CD4-positive, CD25-positive, alpha-beta regulatory T cell (primary cell): ENCODE measurements at places on chromosomes 13 and 19.

GRCh38 chr19:43723588-43723987 lies 7.7 kb downstream of the IRGC start:
- no peak for DNase-seq

GRCh38 chr13:110661256-110661655 lies 44.7 kb downstream of the CARS2 start:
- DNase-seq: no peak

DNA sequence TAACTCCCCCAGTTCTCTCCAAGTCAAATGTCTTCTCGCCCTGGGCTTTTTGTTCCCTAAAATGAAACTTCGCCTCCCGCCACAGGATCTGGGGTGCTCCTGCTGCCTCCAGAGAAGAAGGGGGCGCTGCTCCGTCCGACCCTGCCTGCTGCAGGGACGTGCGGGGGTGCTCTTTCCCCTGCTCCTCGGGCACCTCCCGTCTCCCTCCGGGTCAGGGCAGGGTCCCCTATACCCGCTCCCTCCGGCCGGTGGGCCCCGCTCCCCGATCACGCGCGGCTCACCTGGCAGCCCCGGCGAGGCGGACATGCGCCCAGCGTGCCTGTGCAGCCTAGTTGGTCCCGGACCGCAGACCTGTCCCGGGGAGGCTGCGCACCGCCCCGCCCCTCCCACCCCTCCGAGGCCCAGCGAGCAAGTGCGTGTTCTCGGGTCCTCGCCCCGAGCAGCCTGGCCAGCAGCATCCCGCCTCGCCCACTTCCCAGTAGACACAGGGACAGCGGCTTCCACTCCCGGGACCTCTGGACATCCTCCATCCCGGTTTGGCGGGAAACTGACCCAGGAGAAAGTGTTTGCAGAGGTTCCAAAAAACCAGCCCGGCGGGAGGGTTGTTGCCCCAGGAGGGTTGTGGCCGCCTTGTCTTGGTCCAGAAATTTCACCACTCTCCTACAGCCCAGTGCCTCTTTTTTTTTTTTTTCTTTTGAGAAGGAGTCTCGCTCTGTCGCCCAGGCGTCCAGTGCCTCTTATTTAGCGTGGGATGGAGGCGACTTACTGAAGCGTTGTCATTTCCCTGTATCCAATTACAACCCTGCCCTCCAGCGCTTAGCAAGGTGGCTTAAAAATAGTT lies at the start of gene OXGR1:
TSS of gene OXGR1 (minus strand) at position 460 of the 841 bp plus-strand sequence. CDS start 6,717 bp downstream, outside the sequence.
- DNase-seq: no peak

DNA sequence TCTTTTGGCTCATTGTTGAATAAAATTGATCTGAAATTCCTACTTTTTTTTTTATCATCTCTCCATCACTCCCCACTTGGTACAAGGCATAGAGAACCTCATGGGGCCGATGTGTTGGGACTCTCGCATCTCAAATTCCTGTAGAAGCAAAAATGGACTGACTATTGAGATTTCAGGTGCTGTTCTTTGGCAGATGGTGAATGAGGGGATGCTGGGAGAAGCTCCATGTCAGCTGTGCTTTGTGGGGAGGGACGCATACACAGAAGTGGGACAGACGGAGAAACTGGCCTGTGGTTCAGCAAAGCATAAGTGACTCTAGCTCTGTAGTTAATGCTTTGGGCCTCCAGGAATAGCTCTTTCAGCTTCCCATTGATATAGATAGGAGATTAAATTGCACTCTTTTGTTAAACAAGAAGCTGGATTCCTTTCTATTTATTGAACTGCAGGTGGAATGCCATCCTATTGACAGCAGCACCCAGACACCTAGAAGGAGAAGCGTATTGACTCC lies 194.5 kb upstream of the RNF113B start:
- no peak for DNase-seq

DNA sequence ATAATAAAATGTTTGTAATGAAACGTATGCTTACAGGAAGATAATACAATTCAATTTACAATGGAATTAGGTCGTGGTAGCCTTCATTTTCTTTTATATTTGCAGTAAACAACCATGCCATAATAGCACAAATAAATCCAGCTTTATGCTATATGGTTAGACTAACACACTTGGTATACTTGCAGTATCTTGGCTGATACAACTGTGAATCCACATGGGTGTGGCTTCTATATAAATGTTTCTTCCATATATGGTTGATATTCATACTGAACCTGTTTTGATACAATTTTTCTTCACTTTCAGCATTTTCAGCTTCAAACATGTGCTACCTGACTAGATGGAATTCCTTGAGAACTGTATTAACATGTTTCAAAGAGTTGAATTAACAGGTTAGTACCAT lies 20.4 kb upstream of the SPRY2 start:
- DNase-seq: no peak

GRCh38 chr19:18784786-18785120 lies 6.4 kb downstream of the COMP start:
- DNase-seq: no peak

DNA sequence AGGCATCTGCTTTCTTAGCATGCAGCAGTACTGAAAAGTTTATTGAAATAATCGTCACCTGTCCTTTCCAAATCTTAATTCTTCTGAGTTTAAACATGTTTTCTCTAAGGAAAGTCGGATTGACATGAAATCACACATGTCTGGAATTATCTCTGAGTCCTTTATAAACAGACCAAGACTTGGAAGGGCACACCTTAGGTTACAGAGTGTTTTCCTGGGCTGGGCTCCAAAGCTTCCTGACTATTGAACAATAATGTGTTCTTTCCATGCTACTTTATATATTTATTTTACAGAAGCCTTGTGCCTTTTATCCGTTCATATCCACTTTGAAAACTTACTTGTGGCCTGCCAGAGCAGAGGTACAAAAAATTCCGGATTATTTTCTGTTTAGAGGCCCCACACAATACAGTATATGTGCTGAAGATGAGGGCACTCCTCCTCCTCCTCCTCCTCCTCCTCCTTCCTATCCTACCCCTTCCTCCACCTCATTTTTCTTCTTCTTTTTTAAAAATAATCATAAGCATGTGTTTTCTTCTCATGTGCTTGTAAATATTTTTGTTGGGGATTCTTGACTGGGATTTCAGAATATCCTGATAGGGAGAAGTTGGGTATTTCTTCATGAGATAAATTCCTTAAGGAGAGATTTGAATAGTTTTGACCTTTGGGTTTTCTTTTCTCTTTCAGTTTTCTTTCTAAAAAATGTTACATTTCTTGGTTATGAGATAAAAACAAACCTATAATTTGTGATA lies 52.3 kb downstream of the LRCH1 start:
- no peak for DNase-seq

DNA sequence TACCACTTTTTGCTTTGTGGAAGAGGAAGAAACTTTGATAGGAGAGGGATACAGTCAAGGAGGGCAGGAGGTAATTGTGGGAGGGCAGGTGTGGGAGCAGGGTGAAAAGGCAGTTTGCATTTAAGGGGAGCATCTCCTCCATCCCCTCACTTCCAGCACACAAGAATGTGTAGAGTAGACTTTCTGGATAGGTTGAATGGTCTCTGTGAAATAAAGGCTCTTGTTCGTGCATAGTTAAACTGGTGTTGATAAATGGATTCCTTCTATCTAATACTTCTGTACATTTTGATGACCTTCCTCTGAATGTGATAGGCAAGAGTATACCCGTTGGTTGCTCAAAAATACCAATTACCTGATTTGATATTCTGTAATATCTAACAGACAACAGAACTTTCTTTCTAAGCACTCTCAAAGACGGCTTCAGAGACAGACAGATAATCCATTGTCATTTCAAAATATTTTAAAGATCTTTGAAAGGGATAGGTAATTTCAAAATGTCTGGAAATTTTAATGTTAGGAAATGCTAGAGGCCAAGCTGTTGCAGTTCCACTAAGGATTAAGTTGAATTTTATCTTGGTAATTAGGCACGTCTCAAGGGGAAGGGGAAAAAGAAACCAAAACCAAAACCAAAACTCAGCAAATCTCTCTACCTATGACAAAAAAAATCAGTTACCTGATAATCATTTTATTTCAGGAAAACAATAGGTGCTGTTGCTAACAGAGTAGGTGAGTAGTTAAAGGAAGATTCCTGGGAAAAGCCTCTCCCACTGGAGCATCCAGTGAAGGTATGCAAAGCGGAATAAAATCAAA lies 302.6 kb downstream of the COG6 start:
- peak; percentile 40 for DNase-seq

DNA sequence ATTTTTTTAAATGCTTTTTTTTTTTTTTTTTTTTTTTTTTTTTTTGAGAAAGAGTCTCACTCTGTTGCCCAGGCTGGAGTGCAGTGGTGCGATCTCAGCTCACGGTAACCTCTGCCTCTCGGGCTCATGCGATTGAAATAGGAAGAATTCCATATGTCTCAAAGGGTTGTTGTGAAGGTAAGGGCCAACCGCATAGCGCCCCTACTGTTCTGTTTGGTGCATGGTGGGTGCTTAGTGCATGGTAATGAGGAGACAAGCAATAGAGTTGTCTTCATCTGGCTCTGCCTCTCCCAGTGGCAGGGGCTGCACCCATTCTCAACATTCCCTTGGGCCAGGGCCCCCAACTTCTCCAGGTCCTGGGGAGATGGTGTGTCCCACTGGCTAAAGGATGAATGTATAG lies 68.7 kb downstream of the RASL11A start:
- DNase-seq: peak; percentile 59

DNA sequence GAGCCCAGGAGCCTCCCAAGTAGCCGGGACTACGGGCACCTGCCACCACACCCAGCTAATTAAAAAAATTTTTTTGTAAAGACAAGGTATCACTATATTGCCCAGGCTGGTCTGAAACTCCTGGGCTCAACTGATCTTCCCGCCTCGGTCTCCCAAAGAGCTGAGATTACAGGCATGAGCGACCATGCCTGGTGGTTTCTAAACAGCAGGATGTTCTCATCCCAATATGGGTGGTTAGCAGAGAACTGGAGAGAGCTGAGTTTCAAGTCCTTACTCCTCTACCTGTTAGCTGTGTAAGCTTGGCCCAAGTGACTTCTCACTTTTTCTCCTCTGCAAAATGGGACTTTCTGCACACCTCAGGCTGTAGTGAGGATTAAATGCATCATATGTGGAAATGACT lies 8.0 kb downstream of the TMEM91 start:
- DNase-seq: no peak

DNA sequence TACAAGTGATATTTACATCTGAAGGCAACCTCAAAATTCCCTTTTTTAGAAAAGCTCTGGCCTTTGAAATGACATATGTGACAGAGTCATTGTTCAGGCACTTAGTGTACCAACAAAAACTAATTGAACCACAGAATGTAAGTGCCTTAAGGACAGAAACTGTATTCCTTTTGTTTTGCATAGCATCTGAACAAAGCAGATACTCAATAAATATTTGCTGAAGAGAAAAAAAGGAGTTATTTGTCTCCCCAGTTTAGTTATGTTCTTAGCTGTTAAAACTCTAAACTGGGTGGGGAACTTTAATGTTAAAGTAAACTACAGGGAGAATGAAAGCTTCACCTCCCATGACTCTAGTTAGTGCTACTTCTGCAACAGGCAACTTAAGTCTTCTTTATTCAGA lies 56.8 kb upstream of the KLF5 start:
- no peak for DNase-seq

GRCh38 chr13:51481656-51482055 lies 28.8 kb upstream of the INTS6 start:
- no peak for DNase-seq

- no peak for DNase-seq
Measured at GRCh38 chr19:49676136-49676783, 811 bp upstream of the PRMT1 start.

- no peak for DNase-seq
Measured at GRCh38 chr19:6260376-6260775, 19.4 kb downstream of the MLLT1 start.

DNA sequence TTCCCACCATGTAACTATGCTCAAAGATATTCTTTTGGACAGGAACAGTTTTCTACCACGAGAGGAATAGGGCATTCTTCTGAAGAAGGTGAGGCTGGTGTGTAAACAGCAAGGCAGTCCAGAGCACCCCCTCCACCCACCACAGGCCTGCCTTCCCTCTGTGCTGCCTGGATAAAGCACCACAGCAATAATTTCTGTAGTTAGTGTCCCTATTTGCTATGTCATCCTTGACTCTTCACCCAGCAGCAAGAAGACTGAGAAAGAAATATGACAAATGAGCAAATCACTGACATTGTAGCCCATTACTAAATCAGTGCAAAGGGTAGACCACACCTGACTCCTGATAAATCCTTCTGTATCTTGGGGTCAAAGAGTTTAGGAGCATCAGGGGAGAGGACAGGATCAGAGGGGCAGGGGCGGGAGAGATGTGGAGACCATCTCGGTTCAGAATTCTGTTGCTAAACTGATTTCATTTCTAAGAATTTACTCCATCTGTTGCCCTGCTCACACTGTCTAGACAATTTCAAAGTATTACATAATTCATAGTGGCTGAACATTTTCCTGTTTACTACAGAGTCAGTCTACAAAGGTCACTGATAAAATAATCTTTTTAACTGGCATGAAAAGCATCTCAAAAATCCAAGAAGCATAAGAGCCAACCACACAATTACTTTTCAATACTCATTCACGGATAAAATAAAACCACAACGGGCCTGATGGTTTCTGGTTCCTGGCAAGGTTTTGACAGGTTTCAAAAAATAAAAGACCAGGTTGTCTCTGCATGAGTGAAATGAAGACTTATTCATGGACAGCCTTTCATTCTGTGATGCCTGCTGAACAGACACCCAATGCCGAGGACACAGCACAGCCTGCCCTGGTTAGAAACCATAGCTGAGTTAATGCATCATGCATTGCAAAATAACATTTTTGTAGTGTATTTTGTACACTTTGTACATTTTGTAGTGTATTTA lies 88.4 kb upstream of the IRS2 start:
- peak; percentile 5 for DNase-seq

DNA sequence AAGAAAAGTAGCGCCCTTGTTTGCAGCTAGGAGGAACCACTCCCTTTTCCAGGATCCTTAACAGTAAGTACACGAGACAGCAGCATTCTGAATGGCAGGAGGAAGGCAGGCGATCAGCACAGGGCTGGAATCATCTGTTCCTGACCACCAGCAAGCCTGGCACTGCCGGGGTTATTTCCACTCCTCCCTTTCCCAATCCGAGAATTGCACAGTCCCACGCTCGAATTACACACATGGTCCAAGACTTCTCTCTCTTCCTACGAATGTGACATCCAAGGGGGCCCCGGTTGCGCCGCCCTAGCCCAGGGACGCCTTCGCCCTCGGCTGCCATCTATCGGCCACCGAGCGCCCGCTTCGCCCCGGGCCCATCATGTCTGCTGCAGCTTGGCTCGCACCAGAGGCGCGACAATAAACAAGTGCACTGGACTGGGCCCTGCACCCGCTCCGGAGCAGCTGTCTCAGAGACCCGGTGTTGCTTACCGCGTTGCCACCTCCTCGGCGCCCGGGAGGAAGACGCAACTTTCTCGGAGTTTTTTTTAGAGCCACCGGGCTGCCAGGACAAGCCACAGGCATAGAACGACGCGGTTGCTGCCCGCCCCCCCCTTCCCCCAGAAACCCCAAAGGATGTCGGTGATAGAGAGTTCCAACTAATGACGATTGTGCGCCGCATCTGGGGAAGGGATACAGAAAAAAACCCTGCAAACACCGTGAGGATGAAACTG lies at the start of gene SLITRK5:
TSS of gene SLITRK5 (plus strand) at position 341 of the 722 bp plus-strand sequence. CDS start 4,018 bp downstream, outside the sequence.
- no peak for DNase-seq

GRCh38 chr19:4971424-4971793 lies 2.5 kb downstream of the KDM4B start:
- DNase-seq: peak; percentile 14
